ENCODE measurements at places on chromosomes 5 and 9.

- DNase-seq: no peak
These were observed 80.8 kb downstream of the ASTN2 start for GRCh38 chr9:117334101-117334500.

DNA sequence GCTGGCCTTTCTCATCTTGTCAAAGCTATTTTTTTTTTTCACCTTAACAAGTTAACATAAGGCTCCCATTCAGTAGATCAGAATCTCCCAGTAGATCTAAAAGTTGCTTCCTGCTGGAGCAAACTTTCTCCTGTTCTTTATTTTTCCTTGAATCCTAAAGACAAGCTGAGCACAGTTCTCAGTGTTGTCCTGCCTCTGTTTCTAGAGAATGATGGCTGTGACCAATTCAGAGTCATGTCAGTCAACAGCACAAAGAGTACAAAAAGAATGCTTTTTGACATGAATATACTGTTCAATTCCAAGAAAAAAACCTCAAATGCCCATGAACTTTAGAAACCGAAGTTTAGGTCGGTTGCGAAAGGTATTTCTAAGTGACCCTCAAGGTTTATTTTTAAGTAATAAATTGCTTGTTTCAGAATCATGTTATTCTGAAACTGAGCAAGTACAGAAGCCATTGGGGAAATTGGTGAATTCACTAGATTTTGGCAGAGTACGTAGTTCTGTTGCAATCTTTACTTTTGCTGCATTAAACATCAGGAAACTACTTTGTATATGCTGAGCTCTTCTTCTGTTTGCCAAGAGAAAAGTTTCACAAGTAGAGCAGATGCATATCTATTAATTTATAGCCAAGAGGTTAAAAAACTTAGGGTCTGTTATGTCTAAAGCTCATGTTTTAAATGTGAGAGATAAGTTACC, 161.7 kb upstream of the RPS23 start:
- DNase-seq: no peak

GRCh38 chr5:65855766-65856315, 70.5 kb upstream of the ERBIN start:
- no peak for DNase-seq

- no peak for DNase-seq
These were observed 1088.5 kb upstream of the CDH6 start for GRCh38 chr5:30104872-30105596.

DNA sequence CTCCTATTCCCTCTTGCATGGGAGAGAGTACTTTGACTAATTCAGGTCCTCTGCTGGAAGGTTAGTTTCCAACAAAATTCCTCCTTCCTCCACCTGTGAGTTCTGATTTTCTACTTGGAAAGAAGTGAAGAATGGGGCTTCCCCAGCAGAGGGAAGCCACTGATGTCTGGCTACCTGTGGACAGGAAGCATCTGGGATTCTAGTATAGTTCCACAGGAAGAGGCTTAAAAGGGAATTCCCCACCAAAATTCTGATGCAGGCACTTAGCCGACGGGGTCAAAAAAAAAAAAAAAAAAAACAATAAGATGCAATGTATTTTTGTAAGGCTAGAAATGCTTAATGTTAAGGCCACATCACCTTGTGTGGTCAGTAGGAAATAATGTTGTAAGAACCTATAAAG, 33.4 kb downstream of the PCDHGC5 start:
- DNase-seq: no peak

Data from activated naive CD8-positive, alpha-beta T cell treated with anti-CD3 and anti-CD28 coated beads for 36 hours (primary cell).